Spinal cord (tissue), 10 donors: ENCODE measurements at places on chromosomes 2 and 18. TPM values are rescaled to one million over a fixed set of nuclear protein-coding genes. Genes with fewer than 3 reads are reported as not detected.

The MYO7B gene
- total RNA-seq, result 1.8 TPM

The SNED1 gene
- 23.5 TPM for total RNA-seq

The CXCR1 gene
- total RNA-seq, result not detected

The CHRNG gene
- not detected for total RNA-seq

The C2orf81 gene
- total RNA-seq, result 1.2 TPM

The MARCHF4 gene
- 8.2 TPM for total RNA-seq

The B3GNT7 gene
- 5.9 TPM for total RNA-seq

The KCNS3 gene
- total RNA-seq, result 11.6 TPM

The CFC1 gene
- total RNA-seq, result 3.3 TPM

The DSG3 gene
- not detected for total RNA-seq

The BUB1 gene
- total RNA-seq, result 14.4 TPM

The WDR12 gene
- total RNA-seq, result 30.1 TPM

The C18orf63 gene
- total RNA-seq, result not detected

The FLACC1 gene
- 7.1 TPM for total RNA-seq

The FEV gene
- not detected for total RNA-seq

The RAD51AP2 gene
- 0.22 TPM for total RNA-seq

The PRLH gene
- total RNA-seq, result not detected

The C1GALT1C1L gene
- 1.3 TPM for total RNA-seq

The CXCR4 gene
- total RNA-seq, result 52.3 TPM

The DIPK1C gene
- total RNA-seq, result 16.2 TPM

The PAX8 gene
- total RNA-seq, result 3.7 TPM
